ENCODE measurements at places on chromosomes 7 and 10.

DNA sequence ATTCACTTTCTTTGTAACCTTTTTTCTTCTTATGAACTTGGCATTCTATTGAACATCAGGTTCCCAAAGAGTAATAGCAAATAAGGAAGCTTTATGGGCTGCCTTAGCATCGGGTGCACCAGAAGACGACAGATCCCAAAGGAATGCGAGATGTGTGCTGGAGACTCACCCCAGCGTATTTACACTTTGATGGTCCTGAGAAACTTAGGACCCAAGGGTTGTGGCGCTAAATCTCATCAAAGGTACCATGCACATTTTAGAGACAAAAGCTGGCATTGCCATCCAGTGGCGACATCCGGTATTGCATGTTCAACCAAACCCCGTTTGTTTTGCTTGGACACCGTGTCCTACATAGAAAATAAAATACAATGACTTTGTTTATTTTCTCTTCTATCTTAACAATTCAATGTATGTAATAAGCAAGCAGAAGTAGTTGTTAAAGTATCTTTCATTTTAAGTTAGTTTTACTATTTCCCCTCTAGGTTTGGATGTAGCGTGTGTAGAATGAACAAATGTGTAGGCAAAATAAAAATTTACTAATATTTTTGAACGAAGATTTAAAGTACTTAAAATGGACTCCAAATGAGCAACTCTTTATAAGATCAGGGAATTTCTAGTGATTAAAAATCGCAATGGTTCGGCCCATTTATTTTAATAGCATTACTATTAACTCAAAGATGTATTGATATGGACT, 1154.8 kb downstream of the GATA3 start:
- peak; percentile 73 for DNase-seq

DNA sequence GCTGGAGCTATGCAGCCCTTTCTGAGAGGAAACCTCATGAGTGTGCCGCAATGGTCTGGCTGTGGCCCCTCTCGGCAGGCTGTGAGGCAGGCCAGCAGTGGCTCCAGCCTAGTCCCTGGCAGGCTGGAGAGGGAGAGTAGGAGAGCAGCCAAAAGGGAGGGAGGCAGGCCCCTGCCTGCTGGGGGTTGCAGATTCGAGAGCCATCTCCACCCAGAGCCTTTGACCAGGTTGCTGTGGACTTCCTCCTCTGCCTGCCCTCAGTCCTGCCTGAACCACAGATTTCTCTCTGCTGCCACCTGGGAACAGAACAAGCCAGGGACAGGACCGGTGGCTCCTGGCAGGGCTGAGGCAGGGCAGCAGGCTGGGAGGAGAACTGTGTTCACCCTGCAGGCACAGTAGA, 13.9 kb downstream of the PAX2 start:
- DNase-seq, result no peak

DNA sequence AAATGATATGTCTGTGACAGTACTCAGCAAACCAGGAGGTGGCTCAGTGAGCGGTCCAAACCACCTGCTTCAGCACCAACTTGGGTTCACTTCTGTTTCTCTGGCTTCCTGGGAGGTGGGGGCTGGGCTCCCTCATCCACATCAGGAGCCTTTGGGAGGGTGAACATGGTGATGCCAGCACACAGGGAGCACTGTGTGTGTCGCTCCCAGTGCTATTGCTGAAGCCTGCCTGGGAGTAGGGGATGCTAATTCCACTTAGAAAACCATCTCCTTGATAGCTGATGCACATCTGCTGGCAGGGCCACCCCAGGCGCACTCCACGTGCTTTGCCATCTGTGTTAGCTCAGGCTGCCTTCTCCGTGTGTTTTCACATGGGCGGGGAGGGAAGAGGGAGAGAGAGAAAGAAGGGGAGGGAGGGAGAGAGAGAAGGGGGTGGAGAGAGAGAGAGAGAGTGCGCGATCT, 58.0 kb downstream of the RAMP3 start:
- no peak for DNase-seq

- DNase-seq, result no peak
Observed at GRCh38 chr7:18846765-18847215, 270.6 kb downstream of the TWIST1 start.

- no peak for DNase-seq
Observed at GRCh38 chr10:93667795-93668194, 34.6 kb downstream of the FRA10AC1 start.

- no peak for DNase-seq
Observed at GRCh38 chr7:2350861-2351260, 3.8 kb upstream of the EIF3B start.

DNA sequence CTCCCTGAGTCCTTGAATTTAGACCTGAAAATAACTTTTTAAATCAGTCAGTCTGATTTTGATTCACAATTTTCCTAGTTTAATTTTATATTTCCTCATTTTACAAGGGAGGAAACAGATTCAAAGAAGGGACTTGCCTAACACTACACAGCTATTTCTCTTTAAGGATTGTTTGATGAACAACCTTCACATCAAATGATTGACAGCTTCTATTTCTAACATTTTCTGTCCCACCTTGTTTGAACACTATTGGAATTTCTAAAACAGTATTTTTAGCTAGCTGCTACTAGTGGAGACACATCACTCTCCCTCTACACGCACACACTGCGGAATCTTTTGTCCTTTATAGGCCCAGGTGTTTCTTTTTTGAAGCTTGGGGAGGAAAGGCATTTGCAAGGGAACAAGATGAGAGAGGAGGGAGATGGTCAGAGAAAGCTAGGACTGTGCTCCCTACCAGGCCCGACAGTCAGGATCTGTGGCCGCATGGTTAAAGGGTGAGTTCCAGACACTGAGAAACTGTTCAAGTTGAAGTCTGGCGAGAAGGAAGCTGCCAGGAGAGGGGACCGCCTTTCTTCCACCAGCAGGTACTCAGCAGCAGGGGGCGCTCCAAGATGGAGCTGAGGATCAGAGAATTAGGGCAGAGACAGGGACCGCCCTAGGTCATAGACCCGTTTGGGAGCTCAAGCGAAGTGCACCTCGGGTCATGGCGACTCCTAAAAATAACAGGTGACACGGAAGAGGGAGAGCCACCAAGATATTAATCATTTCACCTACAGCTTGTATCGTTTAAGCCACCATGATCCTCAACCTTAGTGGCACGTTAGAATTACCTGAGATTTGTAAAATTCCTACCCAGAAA, 49.7 kb downstream of the DNAJC12 start:
- DNase-seq, result peak; percentile 64

DNA sequence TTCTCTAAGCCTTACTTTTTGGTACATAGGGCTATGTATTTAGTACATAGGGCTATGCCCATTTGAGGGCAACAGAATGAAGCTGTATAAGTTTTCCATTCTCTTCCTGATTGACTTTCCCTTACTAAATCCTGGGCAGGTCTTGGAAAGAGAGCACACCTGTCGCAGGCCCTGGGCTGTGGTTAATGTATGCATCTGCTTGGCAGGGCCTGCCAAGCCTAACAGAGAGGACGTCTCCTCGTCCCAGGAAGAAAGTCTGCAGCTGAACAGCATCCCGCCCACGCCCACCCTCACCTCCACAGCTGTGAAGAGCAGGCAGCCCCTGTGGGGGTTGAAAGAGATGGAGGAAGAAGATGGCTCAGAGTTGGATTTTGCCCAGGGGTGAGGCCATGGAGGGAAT, 8.9 kb upstream of the PVRIG start:
- peak; percentile 32 for DNase-seq

DNA sequence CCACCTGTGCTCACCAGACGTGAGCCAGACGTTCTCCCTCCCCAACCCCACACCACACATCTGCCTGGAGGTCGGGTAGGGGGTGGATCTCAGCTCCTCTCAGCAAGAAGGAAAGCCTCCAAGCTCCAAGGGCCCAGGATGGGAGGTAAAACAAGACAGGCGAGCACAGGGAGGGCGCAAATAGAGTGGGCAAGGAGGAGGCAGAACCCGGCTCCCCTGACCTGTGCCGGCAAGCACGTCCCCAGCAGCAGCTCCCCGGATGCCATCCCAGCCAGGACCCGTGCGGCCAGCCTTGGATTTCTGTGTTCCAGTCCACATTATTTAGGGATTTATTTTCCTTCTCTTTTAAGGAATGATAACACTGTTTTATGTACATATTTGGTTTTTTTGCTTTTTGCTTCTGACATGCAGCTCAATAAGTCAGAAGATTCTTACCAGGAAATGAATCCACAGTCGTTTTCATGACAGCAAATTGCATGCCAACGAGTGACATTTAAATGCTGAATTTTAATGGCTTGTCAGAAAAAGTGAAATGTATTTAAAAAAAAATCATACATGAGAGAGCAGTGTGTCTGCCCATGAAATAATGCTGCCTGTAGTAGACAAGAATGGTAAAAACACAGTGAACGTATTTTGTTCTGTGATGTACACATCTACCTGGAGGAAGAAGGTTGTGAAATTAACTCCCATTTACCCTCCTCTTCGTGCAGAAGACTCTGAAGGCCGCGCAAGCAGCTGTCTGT, 276.5 kb downstream of the PTPRN2 start:
- DNase-seq, result no peak

GRCh38 chr10:47123716-47124288, 176.2 kb upstream of the GDF10 start:
- DNase-seq, result no peak

- no peak for DNase-seq
Observed at GRCh38 chr10:15745751-15746150, 26.0 kb upstream of the ITGA8 start.

- no peak for DNase-seq
Observed at GRCh38 chr7:139714163-139714901, 63.5 kb downstream of the HIPK2 start.

DNA sequence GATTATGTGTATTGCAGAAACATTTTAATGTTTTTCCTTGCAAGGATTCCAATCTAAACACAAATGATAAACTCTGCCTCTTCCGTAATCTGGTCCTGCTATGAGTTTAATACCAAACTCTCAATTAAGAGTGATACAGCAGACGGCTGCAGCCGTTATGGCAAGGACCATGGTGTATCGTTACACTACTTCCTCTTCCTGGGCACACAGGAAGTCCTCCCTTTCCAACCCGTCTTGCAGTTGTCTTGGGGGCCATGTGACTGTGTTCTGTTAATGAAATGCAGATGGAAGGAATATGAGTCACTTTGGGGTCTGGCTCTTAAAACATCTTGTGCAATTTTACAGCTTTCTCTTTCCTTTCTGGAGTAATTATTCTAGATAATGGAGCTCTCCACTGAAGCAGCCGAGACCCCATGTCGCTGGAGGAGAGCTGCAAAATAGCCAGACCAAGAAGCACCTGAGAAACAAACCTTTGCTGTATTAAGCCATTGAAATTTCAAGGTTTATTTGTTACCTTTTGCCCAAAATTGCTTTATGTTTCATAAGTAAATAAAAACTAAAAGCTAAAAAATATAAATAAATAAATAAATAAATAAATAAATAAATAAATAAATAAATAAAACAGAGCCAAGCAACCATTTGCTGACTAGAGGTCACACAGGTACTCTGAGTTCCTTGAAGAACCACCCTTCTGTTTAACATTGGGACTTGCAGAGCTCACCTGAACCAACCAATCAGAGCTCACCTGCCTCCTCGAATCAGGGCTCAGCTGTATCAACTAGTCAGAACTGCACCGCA, 74.7 kb downstream of the FRMPD2 start:
- DNase-seq, result no peak

DNA sequence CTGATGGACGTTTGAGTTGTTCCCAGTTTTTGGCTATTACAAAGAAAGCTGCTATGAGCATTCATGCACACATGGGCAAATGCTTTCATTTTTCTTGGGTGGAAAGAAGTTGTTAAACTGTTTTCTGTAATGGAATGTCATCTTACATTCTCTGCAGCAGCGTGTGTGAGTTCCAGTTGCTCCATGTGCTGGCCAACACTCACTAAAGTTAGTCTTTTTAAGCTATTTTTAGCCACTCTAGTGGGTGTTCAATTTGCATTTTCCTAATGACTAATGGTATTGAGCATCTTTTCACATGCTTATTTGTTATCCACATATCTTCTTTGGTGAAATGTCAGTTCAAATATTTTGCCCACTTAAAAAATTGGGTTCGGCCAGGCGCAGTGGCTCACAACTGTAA, 82.8 kb upstream of the COL13A1 start:
- DNase-seq, result no peak

GRCh38 chr10:46030091-46030937, at the start of gene NCOA4:
Gene NCOA4, minus strand, starts transcription at chr10:46030623. Its CDS starts 13,943 bp downstream, at chr10:46016680.
- DNase-seq, result peak; percentile 97

DNA sequence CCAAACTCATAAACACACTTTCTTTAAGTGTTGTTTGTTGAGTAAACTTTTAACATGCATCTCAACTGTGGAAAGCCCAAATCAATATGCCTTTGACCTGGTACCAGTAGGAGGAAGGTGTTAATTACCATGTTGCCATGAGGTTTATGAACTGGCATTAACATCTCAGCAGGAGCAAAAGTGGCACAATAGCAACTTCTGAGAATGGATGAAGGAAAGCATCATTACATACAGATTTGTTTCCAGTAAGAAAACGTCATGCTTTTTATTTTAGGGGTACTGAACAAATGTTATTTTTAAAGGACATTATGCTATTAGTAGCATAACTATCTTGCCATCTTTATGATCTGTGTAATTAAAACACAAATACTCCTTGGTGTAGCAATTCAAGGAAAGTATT, 51.1 kb downstream of the ARMC3 start:
- DNase-seq, result no peak

- no peak for DNase-seq
Observed at GRCh38 chr10:100866010-100866409, 46.8 kb upstream of the SLF2 start.

DNA sequence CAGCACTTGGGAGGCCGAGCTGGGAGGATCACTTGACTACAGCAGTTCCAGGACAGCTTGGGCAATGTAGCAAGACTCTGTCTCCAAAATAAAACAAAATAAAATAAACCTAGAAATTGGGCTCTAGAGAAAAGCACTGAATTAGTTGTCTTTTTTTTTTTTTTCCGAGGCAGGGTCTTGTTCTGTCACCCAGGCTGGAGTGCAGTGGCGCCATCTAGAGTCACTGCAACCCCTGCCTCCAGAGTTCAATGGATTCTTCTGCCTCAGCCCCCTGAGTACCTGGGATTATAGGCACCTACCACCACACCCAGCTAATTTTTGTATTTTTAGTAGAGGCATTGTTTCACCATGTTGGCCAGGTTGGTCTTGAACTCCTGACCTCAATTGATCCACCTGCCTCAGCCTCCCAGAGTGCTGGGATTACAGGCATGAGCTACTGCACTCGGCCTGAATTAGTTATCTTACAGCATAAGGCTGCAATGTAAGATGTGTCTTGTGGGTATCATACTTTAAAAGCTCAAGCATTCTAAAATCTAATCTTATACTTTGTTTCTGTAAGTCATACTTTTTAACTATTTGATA, 12.8 kb downstream of the MEIG1 start:
- peak; percentile 51 for DNase-seq

DNA sequence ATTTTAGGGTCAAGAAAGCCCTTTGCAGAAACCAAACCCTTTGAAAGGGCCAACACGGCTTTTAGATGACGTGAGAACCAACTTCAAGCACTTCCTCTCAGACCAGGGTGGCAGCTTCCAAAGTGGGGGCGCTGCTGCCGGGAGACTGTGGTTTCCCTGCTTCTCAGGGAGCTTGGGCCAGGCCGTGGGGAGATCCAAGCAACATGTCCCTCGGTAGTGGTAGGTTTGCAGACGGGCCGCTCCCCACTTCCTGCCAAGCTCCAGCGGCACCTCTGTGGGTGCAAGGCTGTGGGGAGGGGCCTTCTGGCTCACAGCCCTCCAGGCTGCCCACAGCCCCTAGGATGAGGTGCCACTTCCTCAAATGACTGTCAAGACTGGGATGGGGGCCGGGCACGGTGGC, 132.4 kb downstream of the FAM53B start:
- DNase-seq, result peak; percentile 39

GRCh38 chr10:117441812-117442443, 66.7 kb upstream of the PDZD8 start:
- no peak for DNase-seq

- no peak for DNase-seq
Observed at GRCh38 chr7:3978839-3979238, 677.8 kb downstream of the SDK1 start.

- no peak for DNase-seq
Observed at GRCh38 chr7:38102507-38102906, 75.5 kb upstream of the STARD3NL start.

All from activated CD8-positive, alpha-beta memory T cell treated with anti-CD3 and anti-CD28 coated beads, Interleukin-2, amount 50 U/mL, for 4 hours (primary cell).